ENCODE measurements at places on chromosomes 16 and 17.

DNA sequence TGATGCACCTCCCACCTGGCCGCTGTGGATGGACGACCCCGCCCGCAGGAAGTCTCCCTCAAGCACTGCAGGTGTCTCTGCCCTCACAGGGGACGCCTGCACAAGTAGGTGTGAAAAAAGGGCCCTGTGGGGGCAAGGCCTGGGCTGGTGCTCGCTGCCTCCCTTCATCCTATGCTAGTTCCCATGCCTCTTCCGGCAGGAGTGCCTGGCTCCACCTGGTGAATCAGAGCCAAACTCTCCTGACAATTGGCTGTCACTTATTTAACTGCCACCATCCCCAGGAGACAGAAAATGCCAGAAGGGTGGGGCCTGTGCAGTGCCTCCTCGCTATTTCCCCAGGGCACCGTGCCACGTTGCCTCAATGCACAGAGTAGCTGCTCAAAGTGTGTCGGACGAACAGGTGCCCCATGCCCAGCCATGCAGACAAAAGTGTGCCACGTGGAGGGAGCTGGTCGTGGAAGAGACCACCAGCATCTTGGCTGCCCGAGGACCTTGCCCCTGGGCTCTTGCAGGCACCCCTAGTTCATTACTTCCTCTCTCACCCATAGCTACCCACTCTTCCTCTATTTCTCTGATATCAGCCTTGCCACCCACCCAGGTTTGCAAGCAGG lies 170.7 kb downstream of the SEC14L1 start:
- no peak for DNase-seq

- no peak for DNase-seq
Observed at GRCh38 chr16:1377406-1378010, 25.8 kb downstream of the GNPTG start.

DNA sequence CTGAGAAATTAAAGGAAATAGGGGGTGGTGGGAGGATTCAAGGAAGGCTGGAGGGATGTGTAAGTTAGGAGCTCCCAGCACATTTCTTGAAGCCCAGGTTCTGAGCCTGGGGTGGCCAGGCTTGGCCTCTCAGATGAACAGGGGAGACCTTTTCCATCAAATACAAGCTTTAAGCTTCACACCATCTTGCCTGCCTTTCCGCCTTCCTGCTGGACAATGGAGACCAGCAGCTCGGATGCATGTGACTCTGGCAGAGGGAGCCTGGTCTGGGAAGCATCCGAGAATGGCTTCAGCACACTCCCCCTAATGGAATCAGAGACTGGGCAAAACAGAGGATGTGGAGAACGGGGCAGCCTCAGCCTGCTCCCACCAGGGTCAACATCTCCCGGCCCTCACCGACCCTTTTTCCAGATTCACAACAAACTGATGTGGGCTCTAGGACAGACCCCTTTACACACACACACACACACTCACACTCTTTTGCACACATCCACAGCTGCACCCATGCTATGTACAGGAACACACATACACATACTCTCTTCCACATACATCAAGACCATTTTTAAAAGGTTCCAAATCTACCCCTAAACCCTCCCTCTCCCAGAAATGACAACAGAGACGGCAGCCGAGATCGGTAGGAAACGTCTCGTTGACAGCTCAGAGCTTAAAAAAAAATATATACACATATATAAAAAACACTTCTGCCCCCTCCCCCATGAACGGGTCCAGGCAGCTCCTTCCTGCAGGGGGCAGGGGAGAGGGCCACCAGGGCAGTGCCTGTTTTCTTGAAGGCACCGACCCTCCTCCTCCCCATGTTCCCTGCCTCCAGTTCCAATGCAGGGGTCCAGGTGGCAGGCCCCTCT lies 6.5 kb upstream of the ATXN7L3 start:
- no peak for DNase-seq

DNA sequence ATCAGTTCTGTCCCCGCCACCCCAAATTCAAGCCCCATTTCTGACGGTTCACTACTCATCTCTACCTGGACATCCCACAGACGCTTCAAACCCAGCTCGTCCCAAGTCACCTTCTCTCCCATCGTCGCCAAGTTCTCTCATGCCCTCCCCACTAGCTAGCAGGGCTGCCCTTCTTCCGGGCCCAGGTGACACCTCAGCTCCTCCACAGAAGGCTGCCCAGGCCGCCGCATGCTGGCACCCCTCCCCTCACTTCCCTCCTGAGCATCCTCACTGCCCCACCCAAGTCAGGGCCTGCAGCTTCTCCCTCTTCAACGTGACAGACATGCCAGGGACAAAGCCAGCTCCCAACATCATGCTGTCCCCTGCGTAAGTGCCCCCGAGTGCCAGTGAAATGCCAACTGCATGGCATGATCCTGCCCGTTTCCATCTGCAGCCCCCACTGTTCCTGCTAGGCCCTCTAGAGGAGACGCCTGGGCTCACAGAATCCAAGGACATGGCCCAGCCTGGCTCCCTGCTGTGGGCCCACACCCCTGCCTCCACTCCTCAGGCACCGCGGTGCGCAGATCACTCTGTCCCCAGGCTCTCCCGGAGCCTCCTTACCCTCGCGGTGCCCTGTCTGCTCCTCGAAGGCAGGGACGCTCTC lies 5.9 kb downstream of the CYB561 start:
- DNase-seq = no peak

- DNase-seq = no peak
Observed at GRCh38 chr16:30051518-30051917, 14.0 kb upstream of the ALDOA start.
